ENCODE measurements at places on chromosomes 5 and 9.

DNA sequence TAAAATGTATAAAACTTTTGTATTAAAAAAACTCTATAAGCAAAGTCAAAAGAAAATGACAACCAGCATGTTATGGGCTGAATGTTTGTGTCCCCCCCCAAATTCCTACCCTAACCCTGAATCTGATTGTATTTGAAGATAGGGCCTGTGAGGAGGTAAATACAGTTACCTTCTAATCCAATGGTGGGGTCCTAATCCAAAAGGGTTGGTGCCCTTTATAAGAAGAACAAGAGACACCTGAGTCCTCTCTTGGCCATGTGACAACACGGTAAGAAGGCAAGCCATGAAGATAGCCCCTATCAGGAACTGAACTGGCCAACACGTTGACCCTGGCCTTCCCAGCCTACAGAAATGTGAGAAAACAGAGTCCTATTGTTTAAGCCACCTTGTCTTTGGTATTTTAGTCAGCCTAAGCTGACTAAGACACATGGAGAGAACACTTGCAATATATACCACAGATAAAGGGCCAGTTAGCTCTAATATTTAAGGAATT lies 49.7 kb upstream of the AKNA start:
- no peak for DNase-seq

GRCh38 chr5:62977661-62978060 lies 399.0 kb downstream of the LRRC70 start:
- DNase-seq = no peak

GRCh38 chr5:61805101-61805500 lies 473.0 kb downstream of the ZSWIM6 start:
- DNase-seq = peak; percentile 33

DNA sequence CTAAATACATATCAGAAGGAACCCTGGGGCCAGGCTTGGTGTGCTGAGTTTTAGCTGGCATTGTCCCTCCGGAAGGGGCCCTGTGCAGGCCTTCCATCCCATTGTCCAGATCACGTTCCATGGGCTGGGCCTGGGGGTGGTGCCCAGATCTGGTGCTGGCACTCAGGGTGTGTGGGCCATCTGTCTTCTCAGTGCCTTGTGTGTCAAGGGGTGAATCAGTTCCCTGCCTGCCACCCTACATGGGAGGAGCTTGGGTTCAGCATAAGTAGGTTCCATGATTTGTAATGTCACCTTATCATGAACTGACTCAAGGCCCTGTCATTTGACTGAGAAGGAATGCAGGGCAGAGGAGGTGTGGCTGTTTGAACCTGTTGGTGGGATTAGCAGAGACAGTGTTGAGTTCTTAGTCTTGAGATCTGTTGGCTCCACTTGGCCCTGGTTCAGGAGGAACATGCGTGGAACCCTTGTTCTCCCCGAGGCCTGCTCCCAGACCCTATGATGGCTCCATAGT lies 176.8 kb downstream of the MACROH2A1 start:
- DNase-seq = no peak

DNA sequence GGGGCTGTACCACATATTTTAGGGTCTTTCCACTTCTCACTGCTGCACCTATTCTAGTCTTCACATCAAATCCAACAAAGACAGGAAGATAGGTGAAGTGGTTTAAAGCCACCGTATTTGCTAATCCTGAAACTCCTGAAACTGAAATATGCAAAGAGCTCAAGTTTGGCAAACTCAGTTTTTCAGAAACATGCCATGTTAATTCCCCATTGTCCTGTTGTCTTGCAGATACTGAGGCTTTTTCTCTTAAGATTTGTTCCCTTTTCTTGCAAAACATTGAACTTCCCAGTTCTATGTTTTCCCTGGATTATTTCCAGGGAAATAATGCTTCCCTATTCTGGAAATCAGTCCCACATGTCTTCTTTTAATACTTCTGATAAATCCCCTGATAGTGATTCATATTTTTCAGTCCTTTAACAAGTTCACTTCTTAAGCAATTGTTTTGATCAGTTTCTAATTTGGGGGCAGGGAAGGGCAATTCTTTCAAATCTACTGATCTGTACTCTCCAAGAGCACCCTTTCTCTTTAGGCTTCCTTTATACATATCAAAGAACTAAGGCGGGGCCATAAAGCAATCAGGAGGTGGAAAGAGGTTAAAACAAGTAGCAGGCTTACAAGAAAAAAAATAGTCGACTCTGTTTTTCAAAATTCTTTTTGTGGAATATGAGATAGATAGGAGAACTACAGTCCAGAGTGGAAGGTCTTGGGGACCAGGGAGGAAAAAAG lies 648.5 kb downstream of the BNC2 start:
- DNase-seq = no peak

DNA sequence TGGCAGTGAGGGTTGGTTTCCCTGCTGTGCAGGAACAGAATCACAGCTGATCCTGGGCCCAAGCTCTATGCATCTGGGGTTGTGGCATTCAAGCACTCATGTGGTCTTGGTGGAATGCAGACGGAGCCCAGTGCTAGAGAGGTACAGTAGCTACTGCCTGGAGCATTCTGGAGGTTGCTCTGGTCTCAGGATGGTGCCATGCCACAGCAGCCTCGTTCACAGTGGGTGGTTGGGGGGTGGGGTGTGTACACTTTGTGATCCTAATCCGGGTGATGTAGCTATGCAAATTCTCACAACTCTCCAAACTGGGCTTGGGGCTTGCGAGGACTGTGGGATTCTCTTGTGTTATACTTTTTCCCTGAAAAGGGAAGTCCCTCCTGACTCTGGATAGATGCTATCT lies 45.2 kb downstream of the FGD3 start:
- no peak for DNase-seq

- DNase-seq = no peak
These were observed 13.6 kb upstream of the REEP5 start for GRCh38 chr5:112935675-112936074.

DNA sequence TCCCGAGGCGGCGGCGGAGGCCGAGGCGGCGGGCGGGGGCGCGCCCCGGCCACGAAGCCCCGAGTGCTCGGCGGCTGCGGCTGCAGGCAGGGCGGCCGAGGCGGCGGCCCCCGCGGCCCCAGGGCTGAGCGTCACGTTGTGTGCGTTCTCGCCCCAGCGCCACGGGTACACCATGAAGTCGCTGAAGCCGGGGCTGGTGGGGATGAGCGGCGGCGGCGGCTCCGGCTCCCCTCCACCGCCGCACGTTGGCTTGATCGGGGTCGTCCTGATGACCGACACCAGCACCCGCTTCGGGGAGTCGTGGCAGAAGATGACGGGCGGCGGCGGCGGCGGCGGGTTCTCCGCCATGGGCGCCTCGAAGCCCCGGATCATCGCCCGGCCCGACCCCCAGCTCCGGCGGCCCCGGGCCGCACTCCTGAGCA lies 498 bp downstream of the ZNF367 start:
- no peak for DNase-seq

DNA sequence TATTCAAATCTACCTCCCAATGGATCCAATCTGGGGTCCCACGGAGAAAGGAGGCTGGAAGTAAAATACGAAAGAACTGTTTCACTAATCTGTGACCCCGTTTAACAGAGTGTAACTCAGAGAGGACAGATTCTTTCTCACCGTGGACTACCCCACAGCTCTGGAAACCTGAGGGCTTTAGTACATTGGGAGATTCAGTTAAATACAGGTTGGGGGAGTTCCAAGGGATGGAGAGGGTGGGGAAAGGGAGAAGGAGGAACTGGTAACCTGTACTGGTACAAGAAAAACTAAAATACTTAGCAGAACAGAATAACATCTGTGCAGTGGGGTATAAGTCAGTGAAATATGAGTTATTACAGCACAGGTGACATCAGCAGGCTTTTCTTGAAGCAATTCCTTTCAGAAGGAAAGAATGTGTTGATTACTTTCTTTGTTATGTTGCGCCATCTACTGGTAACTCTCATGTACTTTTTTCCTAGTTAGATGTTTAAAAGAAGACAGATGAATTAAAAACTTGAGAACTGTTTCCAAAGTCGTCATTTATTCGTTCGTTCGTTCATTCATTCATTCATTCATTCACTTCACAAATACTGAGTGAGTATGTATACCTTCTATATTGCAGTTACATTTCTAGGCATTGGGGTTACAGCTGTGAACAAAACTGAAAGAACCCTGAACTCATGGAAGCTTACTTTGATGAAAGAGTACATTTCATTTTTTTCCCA lies 30.0 kb upstream of the STOM start:
- peak; percentile 67 for DNase-seq

- DNase-seq = no peak
These were observed 546 bp downstream of the DNAJB5 start for GRCh38 chr9:34989946-34990635.

GRCh38 chr5:169697511-169697890 lies 60.4 kb downstream of the DOCK2 start:
- no peak for DNase-seq

DNA sequence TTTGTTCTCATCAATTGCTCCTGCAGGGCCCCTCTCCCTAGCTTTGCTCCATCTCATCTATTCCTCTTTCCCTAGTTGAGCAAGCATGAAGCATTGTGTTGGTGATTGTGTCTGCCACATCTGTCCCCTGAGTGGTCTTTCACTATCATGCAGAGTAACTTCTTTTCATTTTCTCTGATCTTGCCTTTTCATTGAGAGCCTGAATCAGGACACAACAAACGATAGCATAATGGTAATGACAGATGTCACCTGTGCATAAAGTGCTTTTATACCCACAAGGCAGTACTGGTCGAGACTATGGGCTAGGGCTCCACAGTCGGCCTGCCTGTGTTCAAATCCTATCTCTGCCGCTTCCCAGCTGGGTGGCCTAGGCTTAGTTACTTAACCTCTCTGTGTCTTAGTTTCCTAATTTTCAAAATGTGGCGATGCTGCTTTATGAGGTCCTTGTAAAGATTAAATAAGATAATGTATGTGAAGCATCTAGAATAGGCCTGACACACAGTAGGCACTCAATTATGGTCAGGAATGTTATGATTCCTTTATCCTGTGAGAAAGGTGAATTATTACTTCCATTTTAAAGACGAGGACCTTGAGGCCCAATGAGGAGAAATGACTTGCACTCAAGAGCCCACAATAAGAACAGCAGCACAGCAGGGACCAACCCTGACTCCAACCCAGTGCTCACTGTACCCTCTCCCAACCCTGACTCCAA lies 137.1 kb upstream of the ZNF618 start:
- DNase-seq = no peak

DNA sequence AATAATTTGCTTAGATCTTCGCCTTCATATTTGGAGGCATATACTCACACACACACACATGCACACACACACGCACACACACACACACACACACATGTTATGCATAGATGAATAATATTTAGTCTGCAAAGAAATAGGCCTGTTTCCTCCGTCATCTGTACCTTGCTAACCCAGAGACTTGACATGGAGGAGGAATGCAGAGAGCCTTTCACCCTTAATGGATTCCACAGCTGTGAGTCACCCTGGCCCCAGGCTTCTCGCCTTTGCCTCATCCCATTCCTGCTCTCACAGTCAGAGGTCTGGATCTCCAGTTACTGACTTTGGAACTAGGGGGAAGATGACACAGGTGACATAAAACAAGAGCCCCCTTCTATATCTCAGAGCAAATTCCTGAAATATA lies 29.7 kb downstream of the ZNF462 start:
- peak; percentile 84 for DNase-seq

GRCh38 chr9:132531710-132532570 lies 50.5 kb upstream of the BARHL1 start:
- no peak for DNase-seq

DNA sequence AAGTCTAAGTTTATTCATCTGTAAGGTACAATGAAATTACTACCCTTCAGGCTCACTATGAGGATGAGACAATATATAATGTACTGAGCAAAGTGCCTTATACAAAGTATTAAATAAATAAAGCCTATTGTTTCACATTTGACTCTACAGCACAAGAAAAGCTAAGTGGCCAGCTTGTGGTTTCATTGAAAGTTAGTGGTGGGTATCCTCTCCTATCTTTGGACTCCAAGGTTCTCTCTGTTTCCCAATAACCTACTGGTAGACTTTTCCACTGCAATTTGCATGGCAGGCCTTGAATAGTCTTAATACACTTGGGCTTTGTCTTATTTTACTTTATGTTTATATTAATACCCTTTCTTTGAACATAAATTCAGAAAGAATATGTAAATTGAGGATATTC lies 262.7 kb downstream of the DEPDC1B start:
- no peak for DNase-seq

- no peak for DNase-seq
These were observed 48.7 kb upstream of the ZNF366 start for GRCh38 chr5:72555871-72556270.
